Liver (tissue), 10 donors: ENCODE measurements at places on chromosomes 5 and 9.

GRCh38 chr9:107727086-107727780, 237.7 kb upstream of the KLF4 start:
- DNase-seq, result no peak

DNA sequence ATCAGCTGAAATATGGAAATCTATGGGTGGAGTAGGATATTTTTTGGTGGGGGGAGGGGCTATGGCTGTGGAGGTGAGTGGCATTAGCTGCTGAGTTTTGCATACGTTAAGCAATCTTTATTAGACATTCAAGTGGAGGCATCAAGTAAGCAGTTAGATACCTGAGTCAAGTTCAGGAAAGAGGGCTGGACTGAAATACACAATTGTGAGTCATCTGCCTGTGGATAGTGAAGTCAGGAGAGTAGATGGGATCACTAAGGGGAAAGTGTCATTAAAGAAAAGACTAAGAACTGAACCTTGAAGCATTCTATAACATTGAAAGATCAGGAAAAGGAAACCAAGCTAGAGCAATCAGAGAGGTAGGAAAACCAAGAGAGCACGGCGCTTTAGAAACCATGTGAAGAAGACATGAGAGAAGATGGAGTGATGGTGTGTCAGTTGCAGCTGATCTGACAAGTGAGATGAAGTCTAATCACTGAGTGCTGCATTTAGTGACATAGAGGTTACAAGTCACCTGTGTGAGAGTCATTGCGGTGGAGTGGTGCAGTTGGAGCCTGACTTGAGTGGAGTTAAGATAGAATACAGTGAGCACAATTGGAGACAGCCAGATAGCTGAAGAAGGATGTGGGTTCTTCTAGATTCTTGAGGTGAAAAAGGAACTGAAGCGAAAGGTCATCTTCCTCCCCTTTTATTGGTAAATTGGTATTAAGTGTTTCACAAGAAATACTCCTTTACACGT, 88.7 kb downstream of the PIP5K1B start:
- no peak for DNase-seq

DNA sequence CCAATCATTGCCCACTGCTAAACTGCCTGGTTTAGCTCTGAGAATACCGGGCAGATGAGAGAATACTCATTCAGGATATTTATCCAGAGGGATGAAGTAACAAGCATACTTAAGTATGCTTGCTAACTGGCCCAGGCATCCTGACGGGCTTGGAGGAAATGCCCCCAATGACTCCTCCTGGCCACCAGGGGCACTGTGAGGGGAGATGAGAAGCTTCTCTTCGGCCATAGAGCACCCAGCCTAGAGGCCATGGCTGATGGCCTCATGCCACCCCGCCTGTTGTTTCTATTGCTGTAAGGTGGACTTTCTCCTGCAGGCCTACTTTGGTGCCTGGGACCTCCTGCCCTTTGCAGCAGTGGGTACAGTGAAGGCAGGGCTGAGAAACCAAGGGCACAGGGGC, 134.5 kb upstream of the FSTL4 start:
- no peak for DNase-seq

DNA sequence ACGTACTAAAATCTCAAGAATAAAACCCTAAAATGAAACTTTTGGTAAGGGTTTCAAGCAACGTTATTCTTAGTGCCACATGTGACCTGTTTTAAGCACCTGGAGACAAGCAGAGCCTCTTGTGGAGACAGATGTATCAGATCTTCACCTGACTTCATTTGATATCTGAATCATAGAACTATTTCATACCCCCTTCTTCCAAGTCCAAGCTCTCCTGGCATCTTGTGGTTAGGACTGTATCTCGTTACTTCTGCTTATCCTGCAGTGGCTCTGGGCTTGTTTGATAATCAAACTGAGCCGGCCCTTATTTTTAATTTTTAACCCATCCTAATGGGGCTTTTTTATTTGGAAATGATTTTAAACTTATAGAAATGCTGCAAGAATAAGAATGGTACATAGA, 11.1 kb upstream of the FSD1L start:
- DNase-seq, result no peak

DNA sequence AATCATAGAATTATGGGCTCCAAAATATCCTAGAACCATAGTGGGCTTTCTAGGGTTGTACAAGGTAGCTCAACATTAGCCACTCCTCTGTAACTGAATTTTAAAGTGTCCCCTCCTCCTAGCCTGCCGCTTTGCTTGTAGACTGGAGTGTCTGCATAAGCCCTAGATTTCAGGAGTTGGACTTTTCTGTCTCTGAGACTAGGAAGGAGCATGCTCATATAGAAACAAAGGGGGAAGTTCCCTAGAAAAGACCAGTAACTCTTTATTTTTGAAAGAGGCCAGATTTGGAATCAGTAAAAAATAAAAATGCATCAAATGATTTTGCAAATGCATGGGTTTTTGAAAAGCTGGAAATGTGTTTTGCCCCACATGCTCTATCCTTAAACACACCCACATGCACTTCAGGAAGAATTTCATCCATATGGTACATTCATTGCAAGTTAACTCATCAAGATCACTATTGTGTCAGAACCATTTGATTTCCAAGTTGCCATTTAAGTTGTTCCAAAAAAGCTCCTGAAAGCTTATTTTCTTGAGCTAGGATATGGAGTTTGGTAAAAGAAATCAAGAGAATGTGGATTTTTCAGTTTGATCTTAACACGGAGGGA, 121.0 kb upstream of the NR3C1 start:
- no peak for DNase-seq

DNA sequence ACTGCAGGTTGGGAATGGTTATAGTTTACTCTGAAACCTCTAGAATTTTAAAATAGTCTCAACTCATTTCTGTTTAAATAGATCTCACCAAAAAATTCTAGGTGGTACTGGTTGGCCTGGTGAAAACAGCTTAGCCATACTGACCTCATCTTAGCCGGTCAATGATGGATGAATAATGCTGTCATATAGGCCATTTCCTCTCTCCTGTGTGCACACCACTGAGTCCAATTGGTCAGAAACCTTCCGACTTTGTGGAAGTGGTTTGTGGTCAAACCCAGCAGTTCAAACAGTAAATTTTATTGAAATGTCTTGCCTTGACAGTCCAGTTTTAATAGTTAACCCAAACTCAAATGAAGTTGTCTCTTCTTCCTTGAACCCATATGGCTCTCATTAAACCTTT, 98.6 kb downstream of the GIN1 start:
- DNase-seq, result no peak
